ENCODE measurements at places on chromosomes 16 and 17.

- no peak for DNase-seq
Observed at GRCh38 chr16:50136399-50136798, 16.7 kb upstream of the TENT4B start.

GRCh38 chr16:58426966-58427365 is 34.7 kb downstream of the GINS3 start:
- no peak for DNase-seq

DNA sequence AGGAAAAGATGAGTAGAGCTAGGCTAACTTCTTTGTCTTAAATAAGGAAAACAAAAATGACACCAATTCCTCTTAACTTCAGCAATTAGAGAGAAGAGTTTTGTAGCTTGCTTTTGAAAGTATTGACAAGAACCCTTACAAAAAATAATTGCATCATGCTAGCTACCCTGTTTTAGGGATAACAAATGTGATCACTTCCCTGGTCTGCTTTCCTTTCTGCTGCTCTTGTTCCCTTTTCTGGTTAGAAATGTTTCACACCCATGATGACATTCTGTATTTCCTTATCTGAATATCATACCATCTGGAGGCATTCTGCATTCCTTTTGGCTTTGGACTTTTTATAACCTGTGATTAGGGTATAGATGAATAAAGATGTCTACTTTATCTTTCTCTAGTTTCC is 9.9 kb upstream of the SMIM36 start:
- DNase-seq = no peak

- no peak for DNase-seq
Observed at GRCh38 chr17:65530523-65531255, 30.8 kb downstream of the AXIN2 start.

GRCh38 chr16:63938661-63939060 is 1183.2 kb downstream of the CDH11 start:
- peak; percentile 73 for DNase-seq

DNA sequence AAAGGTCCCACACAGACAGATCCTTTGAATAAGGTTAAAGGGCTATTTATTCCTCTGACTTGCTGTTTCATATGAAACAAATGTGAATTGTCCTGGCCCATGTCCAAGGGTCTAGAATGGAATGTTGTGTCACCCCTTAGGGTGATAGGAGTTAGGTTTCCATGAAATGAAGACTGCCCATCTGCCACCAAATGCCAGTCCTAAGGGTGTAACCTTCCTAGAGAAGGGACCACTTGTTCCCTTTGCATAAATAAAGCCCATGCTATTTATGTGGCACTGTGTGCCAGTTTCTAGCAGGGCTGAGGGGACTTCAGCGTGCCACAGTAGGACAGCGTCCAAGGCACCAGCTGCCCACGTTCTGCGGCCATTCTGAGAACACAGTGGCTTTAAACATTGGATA is 171.3 kb downstream of the ABCA8 start:
- DNase-seq = peak; percentile 5

GRCh38 chr17:8141741-8142140 is 10.5 kb downstream of the PER1 start:
- DNase-seq = no peak

DNA sequence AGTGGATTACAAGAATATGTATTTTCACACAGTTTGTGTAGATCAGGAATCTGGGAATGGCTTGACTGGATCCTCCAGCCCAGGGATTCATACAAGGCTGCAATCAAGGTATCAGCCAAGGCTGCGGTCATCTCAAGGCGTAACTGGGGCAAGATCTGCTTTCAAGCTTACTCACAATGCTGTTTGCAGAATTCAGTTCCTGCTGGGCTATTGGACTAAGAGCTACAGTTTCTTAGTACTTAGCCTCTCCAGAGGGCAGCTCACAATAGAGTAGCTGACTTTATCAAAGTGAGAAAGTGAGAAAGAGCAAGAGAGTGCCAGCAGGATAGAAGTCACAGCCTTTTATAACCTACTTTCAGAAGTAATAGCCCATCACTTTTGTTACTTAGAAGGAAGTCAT is 211.0 kb downstream of the MAP2K6 start:
- no peak for DNase-seq

- no peak for DNase-seq
Observed at GRCh38 chr17:59698143-59698542, 9.1 kb downstream of the PTRH2 start.

- no peak for DNase-seq
Observed at GRCh38 chr16:29763326-29763725, 14.7 kb upstream of the ZG16 start.

GRCh38 chr16:361341-361871 is 8.9 kb upstream of the AXIN1 start:
- DNase-seq = no peak

DNA sequence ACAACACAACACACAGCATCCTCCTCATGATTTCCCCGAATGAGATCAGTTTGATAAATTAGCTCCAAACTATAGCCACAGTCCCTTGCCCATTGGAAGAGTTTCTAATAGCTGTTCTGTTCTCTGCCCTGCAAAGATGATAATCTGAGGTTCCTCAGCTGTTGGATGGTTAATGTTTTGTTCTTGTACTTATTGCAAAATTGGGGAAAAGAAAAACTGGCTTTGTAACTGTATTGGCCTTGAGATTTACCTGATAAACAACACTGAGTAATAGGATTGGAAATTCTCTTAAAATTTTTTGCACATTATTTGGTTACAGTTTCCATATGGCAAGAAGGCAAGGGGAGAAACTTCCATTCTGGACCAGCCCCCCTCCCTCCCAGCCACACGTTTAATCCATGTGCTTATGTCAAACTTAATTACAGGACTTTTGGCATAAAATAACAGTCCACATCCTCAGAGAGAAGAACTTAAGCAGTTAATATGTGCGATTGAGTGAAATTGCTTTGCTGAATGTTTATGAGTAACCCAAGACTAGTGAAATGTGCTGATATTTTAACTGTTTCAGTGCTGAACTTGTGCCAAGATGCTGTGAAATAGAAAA is 119.1 kb upstream of the ZFHX3 start:
- no peak for DNase-seq

GRCh38 chr17:19747829-19748806 is at the start of gene ALDH3A1:
Gene ALDH3A1 (minus strand): TSS chr17:19748298. CDS start chr17:19745129, 3,169 bp downstream.
- DNase-seq = peak; percentile 11

GRCh38 chr17:74231928-74232907 is 18.8 kb downstream of the TTYH2 start:
- DNase-seq = no peak

GRCh38 chr17:57453841-57454425 is 197.6 kb downstream of the MSI2 start:
- no peak for DNase-seq

- DNase-seq = no peak
Observed at GRCh38 chr16:49491771-49492761, 118.5 kb downstream of the C16orf78 start.

GRCh38 chr17:50130559-50131305 is 772 bp upstream of the SAMD14 start:
- DNase-seq = no peak

DNA sequence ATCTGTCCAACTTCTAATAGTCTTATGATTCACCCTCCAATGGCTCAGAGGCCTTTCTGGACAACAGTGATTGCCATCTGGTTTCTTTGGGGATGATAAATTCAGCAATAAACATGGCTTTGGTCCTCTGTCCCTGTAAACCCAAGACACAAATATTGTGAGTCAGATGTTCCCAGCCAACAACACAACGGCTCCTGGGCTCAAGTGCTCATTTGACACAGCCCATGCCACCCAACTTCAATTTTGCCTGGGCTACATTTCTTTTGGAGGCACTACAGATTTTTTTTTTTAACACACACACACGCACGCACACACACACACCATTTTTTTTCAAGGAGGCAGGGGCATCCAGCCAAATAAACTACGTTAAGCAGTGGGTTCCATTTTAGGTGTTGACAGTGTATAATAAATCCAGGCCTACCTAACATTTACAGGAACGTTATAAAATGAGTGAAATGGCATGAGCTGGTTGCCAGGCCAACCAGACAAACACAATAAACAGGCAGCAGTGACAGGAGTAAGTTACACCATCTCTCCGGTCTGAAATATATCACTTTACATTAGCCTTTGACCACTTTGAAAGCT is 939.9 kb upstream of the SOX9 start:
- DNase-seq = peak; percentile 24

- DNase-seq = no peak
Observed at GRCh38 chr16:84197466-84198128, 6.6 kb downstream of the ADAD2 start.
